ENCODE measurements at places on chromosomes 6 and 20. TPM values are rescaled to one million over a fixed set of nuclear protein-coding genes. Genes with fewer than 3 reads are reported as not detected.

DNA sequence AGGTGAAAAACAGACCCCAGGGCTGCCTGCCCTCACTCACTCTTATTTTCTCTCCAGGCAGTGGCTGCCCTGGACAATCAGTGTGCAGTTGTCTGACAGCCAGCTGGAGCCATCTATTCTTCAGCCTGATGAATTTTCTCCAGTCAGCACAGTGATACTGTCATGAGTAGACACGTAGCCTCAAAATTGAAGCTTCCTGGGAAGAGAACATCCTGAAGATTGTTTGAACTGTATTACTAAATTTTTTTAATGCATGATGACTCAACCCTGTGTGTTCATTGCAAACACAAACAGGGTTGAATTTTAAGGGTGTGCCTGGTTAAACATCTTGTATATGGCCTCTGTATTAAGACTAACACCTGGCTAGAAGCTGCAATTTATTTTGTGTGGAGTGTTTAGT is 49.8 kb upstream of the STXBP5 start:
- peak; percentile 63 for DNase-seq

The NDRG3 gene
- total RNA-seq = 30.7 TPM

DNA sequence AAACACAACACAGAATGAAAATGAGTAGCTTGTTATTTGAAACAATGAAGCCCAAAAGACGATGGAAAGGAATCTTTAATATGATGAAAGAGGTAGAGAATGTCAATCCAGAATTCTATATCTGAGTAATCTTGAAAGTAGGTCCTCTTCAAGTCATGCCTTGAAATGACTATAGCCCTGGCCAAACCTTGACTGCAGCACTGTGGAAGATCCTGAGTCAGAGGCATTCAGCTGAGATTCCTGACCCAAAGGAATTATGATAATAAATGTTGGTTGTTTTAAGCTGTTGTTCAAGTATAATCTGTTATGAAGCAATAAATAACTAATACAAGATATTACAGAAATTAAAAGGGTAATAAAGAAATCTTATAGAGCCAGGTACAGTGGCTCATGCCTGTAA is 64.8 kb downstream of the IBTK start:
- DNase-seq = no peak

The BHLHE23 gene
- total RNA-seq = not detected

The RIMS4 gene
- total RNA-seq = under 0.01 TPM

- peak; percentile 95 for DNase-seq
These were observed 255.9 kb downstream of the SYNE1 start for GRCh38 chr6:152380993-152381898.

GRCh38 chr6:139145661-139146060 is 10.8 kb downstream of the HECA start:
- no peak for DNase-seq

The BANF2 gene
- not detected for total RNA-seq

GRCh38 chr6:81172056-81172740 is 580.3 kb downstream of the TENT5A start:
- DNase-seq = peak; percentile 65

GRCh38 chr6:156183678-156184077 is 593.5 kb upstream of the ARID1B start:
- DNase-seq = no peak

The FNDC1 gene
- under 0.01 TPM for total RNA-seq

The CALHM4 gene
- not detected for total RNA-seq

DNA sequence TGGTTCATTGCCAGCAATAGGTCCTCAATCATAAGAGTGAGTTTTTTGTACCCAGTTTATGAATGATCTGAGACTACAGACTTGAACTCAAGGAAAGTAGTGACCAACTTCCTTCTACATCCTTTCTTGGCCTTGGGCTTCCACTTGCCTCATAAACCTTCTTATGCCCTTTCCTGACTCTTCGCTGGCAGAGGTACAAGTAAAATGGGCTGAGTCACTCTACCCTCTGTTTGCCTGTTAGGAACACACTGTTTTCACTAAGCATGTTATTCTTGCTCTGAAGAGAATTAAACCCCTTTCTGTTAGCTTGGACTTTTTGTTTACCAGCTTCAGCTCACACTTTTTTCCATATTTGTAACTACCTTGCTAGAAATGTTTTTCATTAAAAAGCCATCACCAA is 74.4 kb downstream of the PKHD1 start:
- no peak for DNase-seq

The FLRT3 gene
- 2.6 TPM for total RNA-seq

DNA sequence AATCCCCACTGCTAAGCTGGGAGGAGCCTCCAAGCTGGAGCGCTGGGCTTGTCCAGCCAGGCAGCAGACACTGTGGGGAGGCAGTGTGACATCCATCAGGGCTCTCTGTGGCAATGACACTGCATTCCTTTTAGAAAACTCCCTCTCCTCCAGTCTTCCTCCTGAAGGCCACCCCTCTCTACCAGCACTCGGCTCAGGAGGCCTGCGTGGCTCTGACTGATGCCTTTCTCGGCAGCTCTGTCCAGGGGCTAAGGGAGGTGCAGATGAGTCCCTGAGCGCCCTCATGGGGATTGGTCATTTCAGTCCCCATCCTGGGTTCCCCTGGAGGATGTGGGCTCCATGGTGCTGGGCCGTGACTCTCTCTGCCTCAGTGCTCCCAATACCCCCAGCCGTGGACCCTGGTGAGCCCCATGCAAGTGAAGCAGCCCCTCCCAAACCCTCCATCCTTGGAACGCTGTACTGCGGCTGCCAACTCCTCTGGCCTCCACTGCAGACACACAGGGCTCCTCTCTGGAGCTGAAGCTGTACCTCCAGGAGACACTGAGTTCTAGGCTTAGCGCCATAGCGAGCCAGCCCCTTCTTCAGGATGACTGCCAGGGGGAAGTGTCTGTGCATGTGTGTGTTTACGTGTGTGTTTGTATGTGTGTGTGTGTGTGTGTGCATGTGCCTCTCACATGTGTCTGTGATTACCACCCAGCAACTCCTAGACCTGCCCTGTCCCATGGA is 209.6 kb downstream of the ERMARD start:
- DNase-seq = no peak

GRCh38 chr6:139186242-139186641 is 51.4 kb downstream of the HECA start:
- no peak for DNase-seq

The ERVFRD-1 gene
- not detected for total RNA-seq

DNA sequence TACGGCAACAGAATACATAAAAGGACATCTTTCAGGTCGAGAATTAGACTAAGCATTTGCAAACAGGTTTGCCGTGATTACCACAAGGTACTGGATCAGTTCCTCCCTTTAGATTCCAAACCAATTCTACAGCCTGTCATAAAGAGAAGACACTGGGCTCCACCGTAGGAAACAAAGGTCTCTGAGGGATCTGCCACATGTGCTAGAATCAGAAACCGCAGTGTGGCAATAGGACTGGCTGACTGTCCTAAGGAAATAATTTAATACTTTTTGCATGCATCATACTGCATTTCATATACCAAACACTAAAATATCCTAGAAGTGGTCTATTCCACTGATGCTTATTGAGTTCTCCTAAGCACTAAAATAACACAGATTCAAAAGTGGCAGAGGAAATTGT is 59.2 kb downstream of the POPDC3 start:
- DNase-seq = no peak

The ESR1 gene
- 2.6 TPM for total RNA-seq

DNA sequence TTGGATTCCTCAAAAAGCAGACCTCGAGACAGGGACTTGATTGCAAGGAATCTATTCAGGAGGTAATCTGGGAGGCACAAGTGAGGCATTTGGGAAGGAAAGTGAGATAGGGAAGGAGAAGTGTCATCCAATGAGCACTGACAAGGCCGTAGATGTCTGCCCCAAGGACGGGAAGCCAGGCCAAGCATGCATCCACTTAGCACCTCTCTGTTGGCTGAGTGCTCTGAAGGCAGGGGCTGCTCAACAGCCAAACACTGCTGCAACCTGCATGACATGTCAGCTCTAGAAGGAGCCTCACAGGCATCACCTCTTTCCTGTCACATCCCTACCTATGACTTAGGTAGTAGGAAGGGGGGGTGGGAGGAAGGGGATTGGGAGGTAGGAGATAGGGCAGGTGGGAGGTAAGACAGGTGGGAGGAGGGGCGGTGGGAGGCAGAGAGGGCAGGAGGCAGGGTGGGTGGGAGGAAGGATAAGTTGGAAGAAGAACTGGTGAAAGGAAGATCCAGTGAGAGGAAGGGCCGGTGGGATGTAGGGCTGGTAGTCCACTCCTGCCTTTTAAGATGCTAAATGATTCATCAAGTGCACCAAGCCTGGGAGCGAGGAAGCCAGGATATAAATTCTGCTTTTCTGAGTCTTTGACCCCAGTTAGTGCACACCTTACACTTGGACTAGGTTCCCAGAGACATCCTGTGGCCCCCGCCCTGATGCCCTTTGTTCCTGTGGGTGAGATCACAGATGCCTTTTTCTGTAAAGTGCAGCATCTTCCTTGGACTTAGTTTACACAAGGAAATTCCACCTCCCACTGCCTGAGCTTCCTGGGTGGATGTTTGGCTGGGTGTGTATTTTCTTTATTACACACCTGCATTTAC is 83.8 kb upstream of the NXT1 start:
- no peak for DNase-seq

The ZBTB46 gene
- 13.8 TPM for total RNA-seq

The EPHA7 gene
- total RNA-seq = 0.32 TPM

DNA sequence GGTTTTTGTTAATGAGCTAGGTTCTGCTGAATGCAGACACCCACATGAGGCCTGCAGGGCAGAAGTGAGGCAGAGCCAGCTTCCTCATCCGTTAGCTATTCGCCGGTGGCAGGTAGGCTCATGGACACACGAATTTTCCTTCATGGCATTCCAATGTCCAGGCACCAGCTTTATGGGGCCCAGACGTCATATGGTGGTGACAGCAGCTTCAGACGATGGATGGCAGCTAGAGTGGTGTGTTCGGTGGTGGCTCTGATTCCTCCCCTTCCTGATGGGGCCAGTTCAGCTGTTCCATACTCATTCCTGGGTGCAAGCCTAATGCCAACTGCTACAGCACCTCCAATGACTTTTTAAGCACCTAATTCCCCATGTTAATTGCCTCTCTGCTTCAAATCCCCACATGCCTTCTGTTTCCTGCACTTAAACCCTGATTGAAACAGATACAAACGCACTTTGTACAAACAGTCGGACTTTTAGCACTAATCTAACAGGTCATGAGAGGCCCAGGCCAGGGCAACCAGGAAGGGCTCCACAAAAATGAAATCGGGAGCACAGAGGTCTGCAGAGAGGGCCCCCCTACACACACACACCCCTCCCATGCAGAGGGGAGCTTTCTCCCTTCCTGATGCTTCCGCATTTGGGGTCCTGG is 35.7 kb upstream of the MLN start:
- peak; percentile 10 for DNase-seq

DNA sequence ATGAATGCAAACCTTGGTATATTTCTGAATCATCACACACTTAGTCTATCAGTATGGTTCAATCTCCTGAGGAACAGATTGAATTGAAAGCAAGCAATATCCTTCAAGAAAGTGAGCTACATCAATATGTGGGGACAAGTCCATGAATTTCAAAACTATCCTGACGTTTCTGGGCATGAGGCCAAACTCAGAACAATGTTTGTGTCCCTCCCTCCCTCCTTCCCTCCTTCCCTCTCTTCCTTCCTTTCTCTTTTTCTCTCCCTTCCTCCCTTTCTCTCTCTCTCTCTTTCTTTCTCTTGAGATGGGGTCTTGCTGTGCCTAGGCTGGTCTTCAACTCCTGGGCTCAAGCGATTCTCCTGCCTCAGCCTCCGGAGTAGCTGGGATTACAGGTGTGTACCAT is 27.9 kb upstream of the SYNCRIP start:
- peak; percentile 52 for DNase-seq

DNA sequence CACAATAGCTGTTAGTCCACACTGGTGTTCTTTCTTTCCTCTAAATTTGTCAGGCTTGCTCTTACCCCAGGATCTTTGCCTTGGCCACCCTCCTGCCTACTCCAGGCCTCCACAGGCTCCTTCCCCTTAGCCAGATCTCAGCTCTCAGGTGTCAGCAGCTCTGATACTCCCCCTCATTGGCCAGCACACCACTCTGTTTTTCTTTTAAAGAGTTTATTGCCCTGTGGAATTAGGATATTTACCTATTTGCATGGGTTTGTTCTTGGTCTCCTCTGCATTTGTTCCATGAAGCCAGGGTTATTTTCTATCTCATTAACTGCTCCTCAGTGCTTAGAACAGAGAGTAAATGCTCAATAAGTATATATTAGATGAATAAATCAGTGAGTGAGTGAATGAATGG is 36.8 kb downstream of the GCNT2 start:
- no peak for DNase-seq

- no peak for DNase-seq
These were observed 36.5 kb downstream of the SCML4 start for GRCh38 chr6:107787589-107787960.

The FBXO5 gene
- 22.5 TPM for total RNA-seq

GRCh38 chr20:55139173-55139765 is 663.9 kb downstream of the DOK5 start:
- no peak for DNase-seq

DNA sequence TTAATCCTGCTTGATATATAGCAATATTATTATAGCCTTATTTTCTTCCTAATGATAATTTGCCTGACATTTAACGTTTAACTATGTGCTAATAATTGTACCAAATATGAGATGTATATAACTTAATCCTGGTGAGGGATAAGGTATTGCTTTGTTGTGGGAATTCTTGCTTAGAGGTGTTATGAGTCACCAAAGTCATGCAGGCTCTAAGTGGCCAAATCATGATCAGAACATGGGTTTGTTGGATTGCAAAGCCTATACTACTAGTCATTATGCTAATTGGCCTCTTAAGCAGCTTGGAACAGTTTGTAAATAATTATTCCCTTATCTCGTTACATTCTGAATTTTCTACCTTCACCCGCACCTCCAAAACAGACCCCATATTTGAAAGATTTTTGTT is 21.9 kb upstream of the C6orf141 start:
- DNase-seq = no peak

DNA sequence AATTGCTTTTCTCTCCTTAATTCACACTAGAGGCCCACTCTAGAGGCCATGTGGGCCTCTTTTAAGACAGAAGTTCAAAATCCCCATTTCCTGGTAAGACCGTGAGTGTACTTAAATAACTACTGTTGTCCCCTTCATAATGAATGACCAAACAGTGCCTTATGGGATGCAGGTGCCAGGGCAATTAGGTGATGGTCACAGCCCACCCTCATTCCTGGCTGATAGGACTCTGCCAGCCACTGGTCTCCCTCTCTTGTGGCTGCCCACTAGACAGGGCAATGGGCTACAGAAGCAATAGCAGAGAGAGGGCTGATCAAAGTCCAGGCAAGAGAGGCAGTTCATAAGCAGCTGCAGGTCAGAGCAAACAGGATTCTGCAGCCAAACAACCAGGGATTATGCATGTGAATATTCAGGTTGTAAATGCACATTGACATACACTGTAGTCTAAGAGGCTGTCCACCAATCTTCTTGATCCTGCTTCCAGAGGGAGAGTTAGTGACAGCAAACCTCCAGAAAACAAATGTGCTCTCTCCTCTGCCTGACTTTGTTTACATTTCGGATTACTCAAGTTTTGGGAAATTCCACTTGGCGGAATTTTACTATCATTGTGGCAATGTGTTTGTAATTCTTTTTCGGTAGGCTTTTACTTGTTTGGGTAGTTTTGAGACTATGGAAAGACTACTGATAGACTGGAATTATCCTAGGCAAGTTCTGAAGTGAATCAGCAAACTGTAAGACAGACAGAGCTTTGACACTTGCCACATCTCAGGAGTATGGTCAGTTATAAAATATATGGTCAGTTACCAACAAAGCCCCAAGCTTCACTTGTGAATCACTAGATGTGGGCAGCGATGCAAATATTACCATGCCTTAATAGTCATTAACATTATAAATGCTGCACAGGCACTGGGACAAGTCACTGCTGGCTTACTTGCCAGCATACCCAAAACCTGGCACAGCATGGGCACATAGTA is 12.8 kb downstream of the PTPRK start:
- DNase-seq = peak; percentile 82

The UST gene
- 9.0 TPM for total RNA-seq

The HLA-DMB gene
- total RNA-seq = 1.7 TPM

The TUBB gene
- total RNA-seq = 590 TPM
